ENCODE measurements at places on chromosomes 16 and 17.

GRCh38 chr17:28416703-28417311 is 10.8 kb upstream of the SLC46A1 start:
- H3K27ac ChIP-seq = no peak overlapping the region
- no peaks in the 10 kb centered on the region for H3K4me1 ChIP-seq
- DNase-seq = no peak
- H3K4me3 ChIP-seq = no peak overlapping the region
- H3K36me3 ChIP-seq = no peaks in the 10 kb centered on the region
- H3K27me3 ChIP-seq = no peaks in the 10 kb centered on the region

DNA sequence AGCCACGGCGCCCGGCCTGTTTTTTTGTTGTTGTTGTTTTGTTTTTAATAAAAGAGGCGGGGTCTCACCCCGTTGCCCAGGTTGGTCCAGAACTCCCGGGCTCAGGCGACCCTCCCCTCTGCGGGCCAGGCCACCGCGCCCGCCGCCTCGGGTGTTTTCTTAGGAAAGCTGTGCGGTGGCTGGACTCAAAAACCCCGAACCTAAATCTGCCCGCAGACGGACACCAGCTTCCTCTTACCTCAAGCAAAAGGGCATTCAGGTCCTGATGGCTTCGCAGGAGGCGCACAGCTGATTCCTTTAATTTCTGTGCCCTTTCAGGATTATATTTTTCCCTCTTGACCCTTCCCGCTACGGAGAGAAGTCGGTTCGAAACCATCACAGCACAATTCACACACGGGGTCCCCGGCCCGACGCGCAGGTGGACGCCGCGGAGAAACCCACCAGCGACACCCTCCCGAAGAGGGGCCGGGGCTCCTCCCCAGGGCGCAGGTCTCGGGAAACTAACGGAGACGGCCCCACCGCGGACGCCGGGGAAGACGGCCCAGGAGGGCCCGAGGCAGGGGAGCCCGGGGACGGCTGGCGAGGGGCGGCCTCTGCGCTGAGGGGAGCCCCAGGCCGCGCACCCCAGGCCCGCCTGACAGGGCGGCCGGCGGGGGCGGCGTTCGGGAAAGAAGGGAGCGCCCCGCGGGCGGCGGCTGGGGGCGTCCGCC is 653 bp downstream of the FANCA start:
- no peaks in the 10 kb centered on the region for H3K27me3 ChIP-seq
- peak overlapping the region; percentile 90 for H3K4me3 ChIP-seq
- H3K27ac ChIP-seq = no peak overlapping the region

GRCh38 chr17:56274491-56274890 is 121.2 kb downstream of the ANKFN1 start:
- H3K27me3 ChIP-seq = no peaks in the 10 kb centered on the region
- no peak for DNase-seq
- H3K27ac ChIP-seq = no peak overlapping the region
- H3K4me1 ChIP-seq = no peaks in the 10 kb centered on the region
- H3K36me3 ChIP-seq = no peaks in the 10 kb centered on the region

- no peaks in the 10 kb centered on the region for H3K27me3 ChIP-seq
- DNase-seq = no peak
- no peak overlapping the region for H3K4me3 ChIP-seq
- H3K36me3 ChIP-seq = peaks cover 5% of the 10 kb centered on the region
- no peak overlapping the region for H3K27ac ChIP-seq
Measured at GRCh38 chr16:68281368-68282063, 17.2 kb downstream of the SLC7A6 start.

- no peak for DNase-seq
- H3K27me3 ChIP-seq = no peaks in the 10 kb centered on the region
- no peaks in the 10 kb centered on the region for H3K36me3 ChIP-seq
- no peak overlapping the region for H3K4me3 ChIP-seq
Measured at GRCh38 chr17:1224330-1224729, 44.5 kb upstream of the ABR start.

GRCh38 chr16:3590736-3591435 is 13.7 kb upstream of the NLRC3 start:
- no peak overlapping the region for H3K4me3 ChIP-seq
- H3K27me3 ChIP-seq = no peaks in the 10 kb centered on the region
- no peak for DNase-seq
- H3K4me1 ChIP-seq = no peaks in the 10 kb centered on the region
- no peak overlapping the region for H3K27ac ChIP-seq

- H3K27me3 ChIP-seq = no peaks in the 10 kb centered on the region
- DNase-seq = no peak
- no peak overlapping the region for H3K4me3 ChIP-seq
Measured at GRCh38 chr17:69575346-69575761, 160.9 kb downstream of the MAP2K6 start.

GRCh38 chr16:87691686-87692079 is 74.1 kb downstream of the KLHDC4 start:
- H3K27ac ChIP-seq = no peak overlapping the region
- no peaks in the 10 kb centered on the region for H3K27me3 ChIP-seq
- DNase-seq = no peak
- peaks cover 8% of the 10 kb centered on the region for H3K4me1 ChIP-seq

GRCh38 chr17:14304222-14304772 is 3.4 kb downstream of the HS3ST3B1 start:
- no peak overlapping the region for H3K27ac ChIP-seq
- H3K27me3 ChIP-seq = peaks cover 47% of the 10 kb centered on the region
- H3K36me3 ChIP-seq = no peaks in the 10 kb centered on the region
- no peak for DNase-seq

DNA sequence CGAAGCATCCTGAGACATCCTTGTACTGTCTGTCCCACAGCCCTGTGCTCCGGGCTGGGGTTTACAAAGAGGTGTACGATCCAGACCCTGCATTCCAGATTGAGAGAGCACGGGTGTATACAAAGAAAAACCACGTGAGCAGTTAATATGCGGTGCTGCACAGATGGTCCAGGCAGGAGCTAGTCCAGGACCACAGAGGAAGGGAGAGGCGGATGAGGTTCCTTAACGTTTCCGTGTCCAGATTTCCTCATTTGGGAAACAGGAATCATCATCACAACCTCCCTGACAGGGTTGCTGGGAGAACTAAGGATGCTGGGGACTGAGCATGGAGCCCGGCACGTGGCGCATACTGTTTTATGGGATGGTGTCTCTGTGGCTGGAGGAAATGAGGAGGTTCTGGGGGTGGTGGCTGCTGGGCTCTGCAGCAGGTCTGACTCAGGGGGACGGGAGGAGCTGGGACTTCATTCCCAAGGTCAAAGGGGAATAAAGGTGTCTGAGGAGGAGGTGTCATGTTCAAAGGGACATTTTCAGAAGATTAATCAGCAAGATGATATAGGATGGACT is 26.2 kb downstream of the WIPI1 start:
- no peak overlapping the region for H3K4me3 ChIP-seq
- no peaks in the 10 kb centered on the region for H3K27me3 ChIP-seq
- H3K4me1 ChIP-seq = no peaks in the 10 kb centered on the region
- H3K36me3 ChIP-seq = peaks cover 91% of the 10 kb centered on the region

DNA sequence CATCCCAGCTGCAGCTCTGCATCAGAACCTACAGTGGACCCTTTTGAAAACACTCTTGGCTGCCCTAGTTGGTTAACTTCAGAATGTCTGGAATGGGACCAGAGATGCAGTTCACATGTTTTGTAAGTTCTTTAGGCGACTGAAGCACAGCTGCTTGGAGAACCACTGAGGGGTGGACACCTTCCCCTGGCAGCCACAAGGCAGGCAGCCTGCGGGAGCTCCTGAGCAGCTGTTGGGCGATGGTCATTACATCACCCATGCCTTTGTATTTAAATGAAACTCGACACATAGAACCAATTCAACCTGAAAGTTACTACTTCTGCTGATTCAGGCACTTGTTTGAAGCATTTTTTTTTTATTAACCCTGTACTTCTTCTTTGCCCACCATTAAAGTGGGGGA is 151.5 kb downstream of the LGALS9B start:
- H3K4me1 ChIP-seq = peaks cover 5% of the 10 kb centered on the region
- DNase-seq = no peak
- no peak overlapping the region for H3K4me3 ChIP-seq
- no peaks in the 10 kb centered on the region for H3K27me3 ChIP-seq
- no peak overlapping the region for H3K27ac ChIP-seq
- H3K36me3 ChIP-seq = peaks cover 11% of the 10 kb centered on the region

- no peak overlapping the region for H3K27ac ChIP-seq
- no peak for DNase-seq
- no peaks in the 10 kb centered on the region for H3K27me3 ChIP-seq
- H3K4me3 ChIP-seq = no peak overlapping the region
Measured at GRCh38 chr16:2528161-2529060, 2.8 kb downstream of the CEMP1 start.

- no peaks in the 10 kb centered on the region for H3K27me3 ChIP-seq
- peak overlapping the region; percentile 92 for H3K27ac ChIP-seq
- H3K4me3 ChIP-seq = peak overlapping the region; percentile 94
- peaks cover 78% of the 10 kb centered on the region for H3K4me1 ChIP-seq
Measured at GRCh38 chr17:40347319-40348135, 17.0 kb downstream of the GJD3 start.

GRCh38 chr17:72813481-72813880 is 279.0 kb downstream of the SLC39A11 start:
- peaks cover 3% of the 10 kb centered on the region for H3K36me3 ChIP-seq
- no peak overlapping the region for H3K4me3 ChIP-seq
- DNase-seq = no peak
- H3K27me3 ChIP-seq = no peaks in the 10 kb centered on the region
- no peaks in the 10 kb centered on the region for H3K4me1 ChIP-seq
- H3K27ac ChIP-seq = no peak overlapping the region

DNA sequence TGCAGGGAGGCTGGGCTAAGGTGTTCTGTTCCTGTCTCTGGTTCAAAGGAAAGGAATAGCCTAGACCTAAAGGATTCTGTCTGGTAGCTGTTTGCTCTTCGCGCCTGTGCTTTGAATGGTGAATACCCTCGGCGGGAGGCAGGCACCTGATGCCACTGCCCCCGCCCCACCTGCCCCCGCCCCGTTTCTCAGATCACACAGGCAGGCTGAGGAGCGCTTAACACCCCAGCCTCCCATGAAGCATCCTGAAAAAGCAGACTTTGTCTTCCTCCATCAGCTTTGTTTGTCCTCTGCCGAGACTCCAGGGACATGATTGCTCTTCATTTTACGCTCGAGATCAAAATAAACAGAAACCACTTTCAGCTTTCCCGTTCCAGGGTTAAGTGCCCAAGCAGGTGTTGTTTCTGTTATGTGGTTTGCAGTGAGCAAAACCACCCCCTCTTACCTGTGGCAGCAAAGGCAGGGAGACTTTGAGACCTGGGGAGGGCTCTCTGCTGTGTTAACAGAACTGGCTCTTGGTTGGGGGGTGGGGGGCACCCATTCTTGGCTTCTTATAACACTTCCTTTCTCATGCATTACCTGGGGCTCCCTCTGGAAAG is 452.1 kb downstream of the WWOX start:
- DNase-seq = no peak
- no peak overlapping the region for H3K27ac ChIP-seq
- no peaks in the 10 kb centered on the region for H3K36me3 ChIP-seq
- H3K4me1 ChIP-seq = no peaks in the 10 kb centered on the region
- H3K4me3 ChIP-seq = no peak overlapping the region

GRCh38 chr17:65532101-65532890 is 29.2 kb downstream of the AXIN2 start:
- H3K27me3 ChIP-seq = no peaks in the 10 kb centered on the region
- DNase-seq = no peak
- H3K4me1 ChIP-seq = peaks cover 63% of the 10 kb centered on the region
- H3K27ac ChIP-seq = peak overlapping the region; percentile 46
- H3K36me3 ChIP-seq = peaks cover 30% of the 10 kb centered on the region

DNA sequence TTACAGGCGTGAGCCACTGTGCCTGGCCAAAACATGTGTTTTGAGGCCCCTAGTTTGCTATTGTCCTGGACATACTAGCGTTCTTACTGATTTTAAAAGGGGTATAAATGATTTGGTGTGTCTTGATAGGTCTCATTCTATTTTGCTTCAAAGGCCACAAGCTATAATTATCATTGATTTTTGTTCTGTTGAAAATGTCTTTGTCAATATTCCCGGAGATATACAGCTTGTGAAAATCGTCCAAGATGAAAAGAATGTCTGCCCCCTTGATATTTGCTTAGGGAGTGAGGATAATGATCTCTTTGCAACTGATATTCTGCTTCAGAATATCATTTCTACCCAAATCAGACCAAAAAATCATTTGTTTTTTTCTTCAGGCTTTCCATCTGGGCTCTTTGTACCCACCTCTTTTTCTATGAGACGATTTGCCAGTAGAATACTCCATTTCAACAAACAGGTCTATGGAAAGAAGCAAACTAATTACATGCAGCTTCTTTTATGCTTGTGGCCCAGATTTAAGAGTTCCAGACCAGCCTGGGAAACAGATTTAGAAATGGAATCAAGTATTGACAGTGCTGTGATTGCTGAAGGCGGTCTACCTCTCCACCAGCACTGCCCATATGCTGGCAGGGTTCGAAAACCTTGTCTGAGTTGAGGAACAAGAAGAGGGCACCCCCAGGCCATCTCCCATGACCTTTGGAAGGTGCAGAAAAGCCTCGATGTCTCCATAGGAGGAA is 14.1 kb upstream of the ST6GALNAC1 start:
- no peak overlapping the region for H3K27ac ChIP-seq
- no peaks in the 10 kb centered on the region for H3K4me1 ChIP-seq
- H3K36me3 ChIP-seq = no peaks in the 10 kb centered on the region
- H3K27me3 ChIP-seq = no peaks in the 10 kb centered on the region
- H3K4me3 ChIP-seq = no peak overlapping the region

DNA sequence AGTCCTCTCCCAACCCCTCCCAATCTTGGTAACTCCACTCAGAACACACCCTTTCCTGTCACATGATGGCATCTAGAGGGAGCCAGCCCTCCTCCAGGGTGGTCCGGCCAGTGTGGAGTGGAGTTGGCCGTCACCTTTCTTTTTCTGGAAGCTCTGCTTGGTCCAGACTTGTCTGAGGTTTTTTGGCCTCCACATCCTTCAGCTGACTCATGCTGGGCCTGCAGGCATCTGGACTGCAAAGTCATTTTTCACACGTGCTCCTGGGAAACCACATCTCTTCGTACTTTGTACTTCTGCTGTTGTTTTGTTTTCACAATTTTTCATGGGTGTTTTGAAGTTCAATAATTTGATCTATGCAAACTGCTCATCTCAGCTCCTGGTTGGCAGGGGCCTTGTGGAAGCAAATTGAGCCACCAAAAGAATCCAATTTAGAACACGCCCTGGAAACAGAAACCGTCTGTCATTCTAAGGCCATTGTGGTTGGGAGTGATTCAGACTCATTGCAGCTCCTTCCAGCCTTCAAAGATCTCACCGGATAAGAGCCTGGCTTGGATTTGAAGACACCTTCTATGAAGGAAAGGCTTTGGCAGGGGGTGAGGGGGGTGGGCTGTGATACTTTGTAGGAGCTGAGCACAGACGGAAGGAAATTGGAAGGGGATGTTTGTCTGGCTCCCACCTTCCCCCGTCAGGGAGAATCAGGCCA is 42.4 kb upstream of the NF1 start:
- H3K36me3 ChIP-seq = no peaks in the 10 kb centered on the region
- H3K27me3 ChIP-seq = no peaks in the 10 kb centered on the region
- H3K27ac ChIP-seq = peak overlapping the region; percentile 57
- DNase-seq = peak; percentile 40
- no peak overlapping the region for H3K4me3 ChIP-seq

DNA sequence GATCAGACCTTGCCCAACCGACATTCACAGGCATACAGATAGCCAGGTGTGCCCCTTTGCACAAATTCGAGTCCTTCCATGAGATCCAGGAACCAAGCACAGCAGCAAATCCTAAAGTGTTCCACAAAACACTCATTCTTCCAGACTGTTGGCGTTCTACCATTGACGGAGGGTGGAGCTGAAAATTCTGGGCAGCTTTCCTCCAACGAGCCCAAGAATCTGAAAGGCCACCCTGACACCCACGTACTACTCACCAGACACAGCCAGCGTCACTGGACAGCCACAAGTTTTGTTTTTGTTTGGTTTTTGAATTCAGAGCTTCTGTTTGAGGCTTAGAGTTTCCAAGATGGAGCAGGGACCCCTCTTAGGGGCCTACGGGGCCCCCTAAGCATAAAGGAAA is 83.8 kb downstream of the PMP22 start:
- H3K36me3 ChIP-seq = no peaks in the 10 kb centered on the region
- peaks cover 4% of the 10 kb centered on the region for H3K4me1 ChIP-seq
- H3K27me3 ChIP-seq = no peaks in the 10 kb centered on the region
- no peak overlapping the region for H3K4me3 ChIP-seq
